ENCODE measurements at places on chromosomes 16 and 17.

DNA sequence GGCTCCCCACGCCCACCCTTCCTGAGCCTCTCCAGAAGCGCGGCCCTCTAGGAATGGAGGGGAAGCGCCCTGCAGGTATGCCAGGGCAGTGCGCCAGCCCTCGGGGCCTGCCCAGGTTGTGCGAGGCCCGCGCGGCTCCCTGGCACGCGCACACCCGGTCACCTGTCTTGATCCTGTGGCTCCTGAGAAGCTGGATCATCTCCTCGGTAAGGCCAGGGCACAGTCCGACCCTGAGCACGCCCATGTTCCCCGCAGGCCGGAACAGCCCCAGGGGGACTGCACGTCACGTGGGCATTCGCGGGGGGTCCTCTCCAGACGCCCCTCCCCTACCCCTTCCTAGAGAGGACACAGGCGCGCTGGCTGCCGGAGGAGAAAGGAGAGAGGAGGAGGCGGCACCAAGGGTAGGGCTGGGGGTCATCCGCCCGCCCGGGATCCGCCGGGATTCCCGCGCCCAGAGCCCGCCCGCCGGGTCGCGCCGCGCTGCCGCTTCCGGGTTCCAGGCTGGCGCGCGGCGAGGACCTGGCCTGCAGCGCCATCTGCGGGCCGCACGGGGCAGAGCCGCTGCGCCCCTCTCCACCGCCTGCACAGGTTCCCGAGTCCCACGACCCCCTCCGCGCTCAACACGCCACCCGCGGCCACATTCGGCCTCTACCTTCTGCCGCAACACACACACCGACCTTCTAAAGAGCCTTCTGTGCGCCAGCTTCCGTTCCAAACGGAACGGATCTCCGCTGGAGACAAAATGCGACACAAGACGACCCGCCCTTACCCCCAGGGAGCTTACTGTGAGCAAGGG, at the start of gene RAD51D:
Gene RAD51D (minus strand): TSS at position 491 of the 796 bp plus-strand sequence. CDS start 247 bp downstream, at position 244.
- DNase-seq, result peak; percentile 86

DNA sequence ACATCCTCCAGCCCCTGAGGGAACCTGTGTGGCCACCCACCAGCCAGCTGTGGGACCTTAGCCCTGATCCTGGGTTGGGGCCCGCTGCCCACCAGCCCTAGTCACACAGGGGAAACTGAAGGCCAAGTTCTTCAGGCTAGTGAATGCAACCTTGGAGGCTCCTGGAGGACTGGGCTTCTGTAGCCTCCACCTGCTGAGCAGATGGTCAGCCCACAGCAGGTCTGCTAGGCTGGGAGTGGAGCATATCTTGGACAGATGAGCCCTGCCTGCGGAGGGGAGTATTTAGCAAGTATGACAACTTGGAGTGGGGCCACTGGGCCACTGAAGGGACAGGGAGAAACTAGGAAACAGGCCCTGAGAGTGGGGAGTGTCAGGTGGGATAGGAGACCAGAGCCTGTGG, 4.1 kb downstream of the DPEP3 start:
- DNase-seq, result no peak

GRCh38 chr17:69761767-69762321, 313.2 kb upstream of the KCNJ16 start:
- DNase-seq, result no peak

DNA sequence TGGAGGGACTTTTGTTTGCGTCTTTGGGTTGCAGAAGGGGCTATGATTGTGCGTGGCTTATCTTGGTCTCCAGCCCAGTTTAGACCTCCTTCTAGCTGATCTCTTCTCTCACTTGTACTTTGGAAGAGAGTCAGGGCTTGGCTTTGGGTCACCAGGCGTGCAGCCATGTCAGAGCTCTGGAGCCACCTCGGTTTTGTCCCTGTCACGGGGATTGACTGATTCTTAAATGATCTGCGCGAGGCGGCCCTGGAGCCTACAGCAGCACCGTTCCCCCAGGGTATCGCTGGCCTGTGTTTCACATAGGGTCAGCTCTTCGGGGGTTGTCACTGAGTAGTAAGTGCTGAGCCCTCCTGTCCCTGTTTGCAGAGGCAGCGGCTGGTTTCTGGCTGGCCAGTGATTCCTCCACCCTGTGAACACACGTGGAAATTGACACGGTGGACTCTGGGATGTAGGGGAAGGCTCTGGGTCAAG, 209.8 kb upstream of the CHMP6 start:
- DNase-seq, result no peak

GRCh38 chr16:87326151-87326571, 9.0 kb upstream of the C16orf95 start:
- no peak for DNase-seq

- peak; percentile 35 for DNase-seq
These were observed 14.9 kb downstream of the ELAC2 start for GRCh38 chr17:13002761-13003453.

DNA sequence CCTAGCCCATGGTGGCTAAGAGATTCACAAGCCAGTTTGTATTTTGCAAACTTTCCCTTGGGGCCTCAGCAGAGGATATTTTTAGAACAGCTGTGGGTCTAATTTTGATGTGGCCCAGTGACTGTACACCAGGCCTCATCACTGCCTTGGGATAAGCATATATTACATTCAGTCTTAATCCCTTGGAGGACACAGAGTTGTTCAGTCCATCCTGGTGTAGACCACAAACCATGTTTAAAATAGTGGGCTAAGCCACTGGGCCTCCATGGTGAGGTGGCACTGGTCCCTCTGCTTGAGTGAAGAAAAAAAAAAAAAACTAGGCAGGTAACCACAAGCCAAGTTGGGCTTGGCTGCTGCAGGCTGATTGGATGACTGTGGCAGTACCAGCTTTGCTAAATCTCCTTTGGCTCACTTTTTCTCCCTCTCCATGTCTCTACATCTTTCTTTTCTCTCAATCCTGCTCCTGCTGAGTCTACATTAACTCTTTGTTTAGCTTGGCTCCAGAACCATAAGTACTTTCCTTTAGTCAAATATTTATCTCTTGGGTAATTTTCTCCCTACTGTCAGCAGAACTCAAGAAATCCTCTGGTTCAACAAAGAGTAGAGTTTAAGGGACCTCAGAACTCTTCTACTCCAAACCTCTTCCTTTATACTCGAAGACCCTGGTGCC, 120.0 kb upstream of the TBX2 start:
- no peak for DNase-seq

- DNase-seq, result no peak
These were observed 3.5 kb upstream of the MYO15A start for GRCh38 chr17:18105027-18105426.

- DNase-seq, result no peak
These were observed 5.1 kb upstream of the CPSF4L start for GRCh38 chr17:73266796-73267195.

GRCh38 chr16:58970775-58971174, 236.7 kb upstream of the GOT2 start:
- no peak for DNase-seq

DNA sequence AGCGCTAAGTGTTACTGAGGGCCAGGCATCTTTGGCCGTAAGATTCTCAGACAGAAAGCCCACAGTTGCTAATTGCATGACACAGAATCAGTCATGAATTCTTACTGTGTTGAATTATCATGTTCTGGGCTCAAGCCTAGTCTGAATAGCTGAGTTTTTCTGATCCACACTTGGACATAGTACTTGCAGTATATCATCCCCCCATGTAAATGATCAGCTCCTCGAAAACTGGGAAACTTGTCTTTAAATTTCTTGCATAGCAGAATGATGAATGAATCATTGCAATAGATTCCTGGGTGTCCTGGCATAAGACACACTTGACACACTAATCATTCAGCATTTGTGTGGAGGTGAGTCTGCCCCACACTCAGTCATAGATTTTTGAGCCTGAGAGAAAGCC, 2.2 kb downstream of the MLYCD start:
- no peak for DNase-seq

- DNase-seq, result no peak
These were observed 134.9 kb downstream of the SOCS1 start for GRCh38 chr16:11121083-11121608.

DNA sequence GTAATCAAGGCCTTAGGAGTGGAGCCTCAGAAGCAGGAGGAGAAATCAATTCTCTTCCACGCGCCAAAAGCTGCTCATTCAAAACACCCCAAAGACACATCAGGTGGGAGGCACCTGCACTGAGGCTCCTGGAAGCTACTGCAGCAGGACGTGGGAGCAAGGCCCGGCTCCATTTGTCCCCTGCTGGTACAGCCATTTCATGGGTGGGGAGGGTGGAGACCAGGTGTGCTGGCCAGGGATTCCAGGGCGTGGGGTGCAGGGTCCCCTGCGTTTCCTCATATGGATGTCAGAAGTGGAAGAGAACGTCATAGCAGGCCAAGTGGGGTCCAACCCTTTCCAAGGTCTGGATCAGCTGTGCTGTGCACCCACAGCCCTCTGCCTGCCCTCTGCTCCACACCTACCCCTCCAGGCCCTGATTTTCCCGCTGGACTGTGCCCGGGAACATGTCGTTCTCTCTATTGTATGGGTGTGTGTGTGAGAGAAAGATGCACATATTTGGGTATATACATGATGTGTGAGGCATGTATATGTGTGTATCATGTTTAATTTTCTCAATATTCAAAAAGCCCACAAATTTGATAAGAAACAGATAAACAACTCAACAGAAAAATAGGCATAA, 39.2 kb upstream of the CBX4 start:
- no peak for DNase-seq

DNA sequence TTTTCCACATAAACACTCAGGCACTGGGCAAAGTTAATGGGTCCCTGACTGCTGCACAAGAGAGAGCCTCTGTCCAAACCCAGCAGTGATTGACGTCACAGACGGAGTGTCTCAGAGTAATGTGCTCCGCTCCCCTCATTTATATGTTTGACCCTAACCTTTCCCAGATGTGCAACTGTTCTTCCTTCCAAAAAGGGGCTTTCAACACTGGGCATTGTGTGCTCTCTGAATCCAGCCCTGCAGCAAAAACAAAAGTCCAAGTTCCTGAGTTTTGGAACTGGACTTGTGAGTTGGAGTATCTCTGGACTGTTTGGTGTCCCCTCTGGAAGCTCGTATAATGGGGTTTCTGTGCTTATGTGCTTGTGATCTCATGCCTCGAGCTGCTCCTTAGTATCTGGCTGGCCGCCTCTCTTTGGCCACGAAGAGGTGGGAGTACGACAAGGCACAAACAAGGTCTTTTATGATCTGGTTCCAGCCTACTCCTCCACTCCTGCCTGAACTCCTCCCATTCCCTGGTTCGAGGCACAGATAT, 76.4 kb upstream of the SMIM36 start:
- no peak for DNase-seq

DNA sequence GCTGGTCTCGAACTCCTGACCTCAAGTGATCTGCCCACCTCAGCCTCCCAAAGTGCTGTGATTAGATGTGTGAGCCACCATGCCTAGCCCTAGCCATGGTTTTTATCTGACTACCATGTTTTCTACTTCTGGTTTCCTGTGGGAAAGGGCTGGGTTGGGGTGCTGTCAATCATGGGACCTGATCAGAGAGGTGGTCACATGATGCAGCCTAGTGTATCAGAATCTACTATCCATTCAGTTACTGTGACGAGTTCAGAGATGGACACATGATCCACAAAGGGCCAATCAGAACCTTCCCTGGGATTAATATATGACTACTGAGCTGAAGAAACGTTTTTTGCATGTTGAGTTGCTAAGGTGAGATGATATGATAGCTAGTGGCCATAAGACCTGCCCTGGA, 59.1 kb downstream of the ABCC6 start:
- DNase-seq, result no peak

DNA sequence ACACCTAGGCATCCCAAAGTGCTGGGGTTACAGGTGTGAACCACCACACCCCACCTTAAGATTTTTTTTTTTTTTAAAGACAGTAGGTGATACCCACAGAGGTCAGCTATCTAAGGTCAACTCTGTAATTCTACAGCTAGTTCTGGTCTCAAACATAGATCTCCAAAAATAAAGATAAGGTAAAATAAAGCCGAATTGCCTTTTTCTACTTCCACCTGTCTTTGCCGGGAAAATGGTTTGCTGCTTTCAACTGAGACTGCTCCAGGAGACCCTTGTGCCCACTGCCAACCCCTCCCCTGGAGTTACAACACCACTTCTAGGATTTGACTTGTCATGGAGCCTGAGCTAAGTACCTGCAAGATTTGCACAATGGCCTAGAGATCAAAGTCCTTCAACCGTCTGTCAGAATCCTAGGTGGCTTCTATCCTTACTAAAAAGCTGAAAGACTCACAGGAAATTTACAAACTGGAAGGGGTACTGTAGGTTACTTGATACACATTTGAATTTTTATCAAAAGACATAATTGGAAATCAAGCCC, 4.7 kb upstream of the CNOT1 start:
- no peak for DNase-seq

- peak; percentile 70 for DNase-seq
These were observed 5.4 kb downstream of the MYO1C start for GRCh38 chr17:1486802-1487695.

- DNase-seq, result no peak
These were observed 4.9 kb downstream of the IRX6 start for GRCh38 chr16:55328611-55329569.

DNA sequence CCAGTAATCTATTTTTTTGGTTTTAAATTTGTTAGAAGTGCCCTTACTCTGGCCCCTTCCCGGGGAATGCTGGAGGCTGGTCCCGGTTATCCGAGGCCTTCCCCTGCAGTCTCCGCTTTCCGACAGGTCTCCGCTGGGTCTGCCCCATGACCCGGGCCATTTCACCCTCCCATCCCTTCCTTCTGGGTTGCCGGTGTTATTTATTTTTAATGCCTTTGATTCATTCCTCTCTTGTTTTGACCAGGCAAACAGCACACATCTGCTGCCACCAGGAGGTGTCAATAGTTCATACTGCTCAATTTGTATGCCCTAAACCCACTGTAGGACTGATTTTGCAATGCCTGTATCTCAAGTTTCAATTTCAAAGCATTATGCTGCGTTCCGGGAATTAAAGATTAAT, 113.2 kb upstream of the IRX5 start:
- no peak for DNase-seq

GRCh38 chr16:47728205-47728604, 267.1 kb downstream of the PHKB start:
- DNase-seq, result no peak

Data from CD4-positive, CD25-positive, alpha-beta regulatory T cell (primary cell).